Activated CD4-positive, CD25-positive, alpha-beta regulatory T cell treated with anti-CD3 and anti-CD28 coated beads, Interleukin-2, amount 50 U/mL, for 24 hours (primary cell): ENCODE measurements at places on chromosomes 2 and 18.
A peak's percentile ranks its signal among the peaks of the same experiment; 100 is the strongest.

GRCh38 chr2:62814123-62814522 lies 108.6 kb downstream of the EHBP1 start:
- no peak for ATAC-seq

- ATAC-seq: no peak
These were observed 30.4 kb downstream of the ODC1 start for GRCh38 chr2:10417551-10418335.

DNA sequence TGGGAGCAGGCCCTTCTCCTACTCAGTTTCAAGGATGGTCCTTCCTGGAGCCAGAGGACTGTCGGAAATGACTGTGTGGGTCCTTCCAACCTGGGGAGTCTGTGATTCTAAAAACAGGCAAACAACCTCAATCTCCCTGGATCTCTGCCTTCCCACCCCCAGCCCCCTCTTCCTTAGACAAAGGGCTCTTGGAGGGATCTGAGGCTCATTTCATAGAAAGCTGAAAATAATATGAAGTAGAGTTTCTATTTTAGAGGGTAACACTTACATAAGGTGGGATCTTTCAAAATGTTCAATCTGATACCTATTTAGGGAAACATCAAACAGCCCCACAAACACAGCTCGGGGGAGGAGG lies 69.4 kb downstream of the RHOB start:
- ATAC-seq: no peak

- no peak for ATAC-seq
These were observed 31.1 kb downstream of the KIF5C start for GRCh38 chr2:148906124-148906523.

DNA sequence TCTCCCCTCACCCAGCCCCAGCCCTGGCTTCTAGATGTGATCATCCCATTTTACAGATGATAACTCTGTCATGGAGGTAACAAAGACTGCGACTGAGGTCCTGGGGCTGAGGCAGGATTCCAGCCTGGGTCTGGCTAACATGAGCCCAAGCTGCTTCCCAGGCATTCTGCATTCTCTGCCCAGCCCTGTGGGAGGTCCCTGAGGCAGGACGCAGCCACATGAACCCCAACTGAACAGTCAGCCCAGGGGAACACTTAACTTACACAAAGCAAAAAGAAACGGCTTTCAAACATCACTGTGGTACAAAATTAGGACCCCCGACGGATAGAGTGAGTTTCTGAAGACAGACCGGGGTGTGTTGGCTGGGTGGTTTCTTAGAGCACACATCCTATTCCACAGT lies 135.3 kb downstream of the ACKR3 start:
- ATAC-seq: no peak

DNA sequence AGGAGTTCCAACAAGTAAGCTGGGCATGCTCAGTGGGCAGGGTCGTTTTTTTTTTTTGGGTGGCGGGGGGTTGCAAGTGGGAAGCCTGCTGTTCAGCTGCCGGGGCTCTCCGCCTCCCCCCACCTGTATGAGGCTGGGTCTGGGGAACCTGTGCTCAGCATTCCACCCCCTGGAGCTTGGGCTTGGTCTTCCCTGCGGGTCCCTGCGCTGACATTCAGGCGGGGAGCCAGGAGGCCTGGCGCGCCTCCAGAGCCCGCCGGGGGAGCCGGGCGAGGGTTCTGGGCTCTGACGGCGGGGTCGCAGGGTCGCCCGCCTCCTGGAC lies 822 bp upstream of the GPD2 start:
- ATAC-seq: no peak

DNA sequence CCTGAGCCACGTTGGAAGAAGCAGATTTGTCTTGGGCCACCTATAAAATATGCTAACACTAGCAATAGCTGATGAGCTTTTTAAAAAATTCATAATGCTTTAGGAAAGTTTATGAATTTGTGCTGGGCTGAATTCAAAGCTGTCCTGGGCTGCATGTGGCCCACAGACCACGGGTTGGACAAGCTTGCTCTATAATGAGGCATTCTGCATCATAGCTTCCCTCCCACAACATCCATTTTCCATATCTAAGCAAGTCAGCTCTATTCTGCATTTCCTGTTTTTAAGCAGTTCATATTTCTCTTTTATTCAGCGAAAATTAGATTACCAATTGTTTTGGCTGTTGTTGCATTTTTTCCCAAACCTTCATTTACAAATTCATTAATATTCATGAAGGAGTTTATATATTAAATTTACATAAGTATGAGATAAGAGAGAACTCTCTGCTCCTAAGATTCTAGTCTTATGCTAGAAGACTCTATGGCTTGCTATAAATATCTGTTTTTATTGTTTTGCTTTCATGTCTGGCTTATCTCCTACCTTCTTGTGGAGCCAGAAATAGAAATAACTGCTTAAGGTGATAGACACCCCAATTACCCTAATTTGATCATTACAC lies 114.5 kb upstream of the HNRNPA3 start:
- no peak for ATAC-seq

DNA sequence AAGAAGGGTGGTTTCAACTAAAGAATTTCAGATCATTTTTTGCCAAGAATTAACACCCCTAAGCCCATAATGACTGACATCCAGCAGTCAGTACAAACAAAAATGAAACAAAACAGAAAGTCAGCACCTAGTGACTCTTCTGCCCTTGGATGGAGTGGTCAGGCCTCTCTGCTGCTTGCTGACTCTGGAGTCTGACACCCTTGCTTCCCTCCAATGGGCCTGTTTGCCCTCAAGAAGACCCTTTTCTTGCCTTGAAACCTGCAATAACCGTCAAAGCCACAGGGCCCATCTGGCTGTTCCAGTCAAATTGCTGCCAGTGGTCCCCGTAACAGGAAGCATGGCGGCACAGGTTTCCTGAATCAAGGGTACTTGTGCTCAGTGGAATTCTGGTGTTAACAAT lies 27.2 kb upstream of the CYTIP start:
- ATAC-seq: peak; percentile 14

DNA sequence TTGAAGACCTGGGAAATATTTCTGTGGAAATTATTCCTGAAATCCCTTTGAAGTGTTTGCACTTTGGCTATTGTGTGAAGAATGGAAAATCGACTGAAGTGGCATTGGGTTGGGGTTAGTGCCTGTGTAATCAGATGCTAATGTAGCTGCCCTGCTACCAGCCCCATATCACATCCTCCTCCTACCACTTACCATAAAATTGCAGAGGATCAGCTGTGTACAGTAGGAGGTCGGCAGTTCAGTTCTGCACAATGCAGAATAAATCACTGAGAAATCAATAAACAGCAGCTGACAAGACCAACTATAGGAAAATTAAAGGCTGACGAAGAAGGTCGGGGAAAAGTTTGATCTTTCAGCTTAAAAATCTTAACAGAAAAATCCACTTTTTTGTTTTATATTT lies 440.9 kb downstream of the PTPRM start:
- no peak for ATAC-seq

GRCh38 chr2:54704688-54705605 lies 18.5 kb upstream of the EML6 start:
- ATAC-seq: peak; percentile 51

- no peak for ATAC-seq
These were observed 58.7 kb downstream of the PAX3 start for GRCh38 chr2:222239945-222240675.

- ATAC-seq: no peak
These were observed 104.3 kb upstream of the PIK3C3 start for GRCh38 chr18:41850781-41851180.
